ENCODE measurements at places on chromosomes 2 and 18.
A peak's percentile ranks its signal among the peaks of the same experiment; 100 is the strongest.

DNA sequence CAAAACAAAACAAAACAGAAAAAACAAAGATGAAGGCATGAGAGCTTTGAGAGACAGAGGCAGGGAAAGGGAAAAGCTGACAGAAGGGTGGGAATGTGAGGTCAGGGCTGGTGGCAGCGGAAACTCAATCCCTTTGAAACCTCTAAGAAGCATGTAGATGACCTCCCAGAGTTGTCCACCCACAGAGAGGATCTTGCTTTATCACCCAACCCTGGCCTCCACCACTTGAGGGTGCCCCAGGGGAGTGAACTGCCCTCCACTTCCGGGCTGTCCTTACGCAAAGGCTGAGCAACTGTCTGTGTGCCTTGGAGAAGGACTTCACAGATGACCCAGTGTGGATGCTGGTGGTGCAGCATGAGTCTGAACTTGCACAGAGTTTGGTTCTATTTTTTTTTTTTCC is 26.7 kb downstream of the PDCL3 start:
- no peak for DNase-seq

DNA sequence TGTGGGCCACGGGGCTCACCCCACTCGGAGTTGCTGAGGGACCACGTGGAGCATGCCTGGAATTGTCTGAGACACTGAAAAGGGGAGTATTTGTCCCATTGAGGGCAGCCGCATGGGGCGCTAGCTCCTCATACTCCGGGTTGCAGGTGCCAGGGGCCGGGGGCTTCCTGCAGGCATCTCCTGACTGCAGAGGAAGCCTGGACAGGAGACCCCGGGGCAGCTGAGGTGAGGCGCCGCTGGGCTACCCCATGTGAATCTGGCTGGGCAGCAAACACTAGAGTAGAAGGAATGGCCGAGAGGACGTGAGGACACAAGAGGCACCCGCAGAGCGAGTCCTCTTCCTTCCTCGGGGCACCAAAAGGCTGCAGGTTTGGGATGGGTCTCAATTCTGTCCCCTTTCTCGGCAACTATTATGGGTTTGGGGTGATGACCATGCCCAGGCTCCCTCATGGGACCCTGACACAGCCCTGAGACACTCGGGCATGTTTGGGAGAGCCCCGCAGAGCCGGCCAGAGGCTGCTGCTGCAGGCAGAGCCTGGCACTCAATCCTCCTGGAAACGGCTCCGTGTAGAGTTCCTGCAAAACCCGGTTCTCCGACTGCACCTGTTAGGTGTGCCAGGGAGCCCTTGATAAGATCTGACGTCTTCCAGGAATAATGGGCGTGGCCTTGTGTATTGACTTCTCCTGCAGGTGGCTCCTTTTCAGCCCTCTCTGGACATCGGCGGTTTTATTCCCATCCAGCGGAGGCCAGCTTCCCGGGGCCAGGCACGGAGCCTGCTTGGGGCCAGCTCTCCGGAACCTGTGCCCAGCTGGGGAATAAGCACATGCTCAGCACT is 77.0 kb downstream of the CTIF start:
- no peak for DNase-seq

- DNase-seq: no peak
Measured at GRCh38 chr2:30029804-30030203, 108.4 kb upstream of the ALK start.

DNA sequence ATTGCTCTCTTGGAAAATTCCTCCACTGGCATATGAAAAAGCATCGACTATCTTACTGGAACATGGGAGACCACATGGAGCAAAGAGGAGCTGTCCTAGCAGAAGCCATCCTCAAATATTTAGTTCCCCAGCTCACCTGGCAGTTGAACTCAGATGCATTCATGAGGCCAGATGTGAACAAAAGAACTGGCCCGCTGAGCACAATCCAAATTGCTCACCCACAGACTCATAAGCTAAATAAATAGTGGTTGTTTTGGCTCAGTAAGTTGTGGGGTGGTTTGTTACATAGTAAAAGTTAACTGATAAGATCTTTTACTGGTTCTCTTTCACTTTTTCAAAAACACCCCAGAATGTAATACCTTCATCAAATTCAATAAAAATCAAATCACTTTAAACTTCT is 108.6 kb upstream of the CWC22 start:
- DNase-seq: no peak

DNA sequence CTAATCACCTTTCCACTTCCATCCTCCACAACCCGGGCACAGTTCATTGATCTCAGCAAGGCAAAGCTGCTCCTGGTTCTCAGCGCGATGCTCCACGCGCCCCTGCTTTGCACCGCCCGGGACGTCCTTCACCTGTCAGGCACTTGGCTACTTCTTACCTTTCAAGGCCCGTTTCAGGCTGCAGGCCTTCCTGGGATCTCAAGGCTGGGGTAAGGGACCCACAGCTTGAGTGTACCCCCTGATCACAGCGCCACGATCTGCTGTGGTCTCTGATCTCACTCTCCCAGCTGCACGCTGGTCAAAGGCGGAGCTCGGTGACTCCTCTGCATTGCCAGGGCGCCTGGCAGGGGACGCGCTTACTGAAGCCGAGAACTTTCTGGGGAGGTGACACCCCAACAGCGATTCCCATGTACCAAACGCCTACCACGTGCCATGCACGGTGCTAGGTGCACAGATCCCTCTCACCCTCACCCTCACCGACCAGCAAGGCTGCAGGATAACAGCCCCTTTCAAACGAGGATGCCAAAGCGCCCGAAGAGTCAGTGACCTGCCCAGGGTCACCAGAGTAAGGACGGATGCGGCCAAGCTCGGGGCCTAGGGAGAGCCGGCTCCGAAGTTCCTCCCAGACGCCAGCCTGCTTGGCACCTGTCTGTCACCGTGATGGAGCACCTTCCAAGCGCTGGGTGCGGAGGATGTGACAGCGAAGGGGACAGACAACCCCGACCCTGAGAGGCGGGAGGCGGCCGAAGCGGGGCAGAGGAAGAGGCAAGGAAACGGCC is 818 bp downstream of the ITGB1BP1 start:
- DNase-seq: peak; percentile 19

DNA sequence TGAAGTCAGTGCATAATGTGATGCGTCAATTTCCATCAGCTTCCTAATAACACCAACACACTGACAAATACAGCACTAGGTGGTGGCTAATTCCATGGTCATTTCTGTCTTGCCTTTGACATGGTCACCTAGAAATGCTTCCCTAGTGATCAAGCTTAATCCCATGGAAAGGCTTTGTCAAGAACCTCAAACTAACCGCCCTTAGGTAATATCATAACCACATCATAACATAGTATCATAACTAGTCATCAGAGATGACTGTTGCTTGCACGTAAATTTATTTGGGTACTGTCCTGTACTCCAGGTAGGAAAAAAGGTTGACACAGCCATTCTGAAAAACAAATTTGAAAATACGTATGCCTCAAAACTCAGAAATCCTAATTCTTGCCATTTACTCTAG is 471.8 kb downstream of the IRS1 start:
- no peak for DNase-seq

DNA sequence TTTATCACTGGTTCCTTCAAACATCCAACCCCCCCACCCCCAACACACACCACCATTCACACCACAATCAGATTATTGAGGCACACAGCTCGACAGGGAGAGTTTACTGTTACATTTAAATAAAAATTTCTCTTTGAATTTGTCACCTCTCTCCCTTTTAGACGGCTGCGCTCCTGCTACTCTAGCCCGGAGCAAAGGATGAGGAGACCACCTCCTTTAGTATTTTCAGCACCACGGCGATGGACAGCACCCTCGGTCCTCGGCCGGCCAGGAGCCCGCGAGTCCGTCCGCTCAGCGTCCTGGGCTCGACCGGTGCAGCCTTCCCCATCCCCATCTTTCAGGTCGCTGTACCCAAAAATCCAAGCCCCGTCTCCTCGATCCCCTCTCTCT is 892 bp downstream of the CELF4 start:
- DNase-seq: no peak

DNA sequence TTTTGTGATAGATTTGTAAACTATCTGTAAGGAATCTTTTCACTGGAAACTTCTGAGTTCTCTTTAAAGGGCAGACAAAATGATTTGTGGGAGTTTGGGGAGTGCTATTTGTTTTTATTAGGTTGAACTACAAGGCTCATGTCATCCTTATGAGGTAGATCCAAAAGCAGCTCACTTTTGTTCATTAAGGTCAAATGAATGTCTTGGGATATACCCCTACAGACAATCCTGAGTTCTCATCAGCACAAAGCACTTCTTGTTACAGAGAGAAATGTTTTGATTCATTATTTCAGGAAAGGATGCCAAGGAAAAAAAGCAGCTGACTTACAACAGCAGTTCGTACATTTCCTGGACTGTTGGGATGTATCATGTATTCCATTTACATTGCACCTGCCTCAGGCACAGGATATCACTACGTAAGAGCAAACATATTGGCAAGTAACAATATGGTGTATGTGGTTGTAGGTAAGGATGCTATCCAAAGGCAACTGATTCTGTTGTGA is 68.9 kb downstream of the DCC start:
- DNase-seq: no peak

DNA sequence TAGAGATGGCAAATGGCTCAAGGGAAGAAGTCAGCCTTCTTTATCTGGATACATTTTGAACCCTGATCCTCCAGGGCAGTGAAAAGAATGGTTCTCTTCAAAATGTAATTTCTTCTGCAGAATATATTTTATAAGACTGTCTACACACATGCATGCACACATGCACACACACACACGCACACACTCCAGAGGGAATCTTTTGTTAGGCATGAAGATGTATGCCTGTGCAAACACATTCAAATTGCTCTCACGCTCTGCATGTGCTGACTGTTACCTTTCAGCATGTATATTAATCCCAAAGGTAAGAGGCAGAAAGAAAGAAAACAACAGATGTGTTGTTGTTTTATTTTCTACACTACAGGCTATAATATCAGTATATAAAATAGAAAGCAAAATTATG is 43.2 kb downstream of the SLC5A7 start:
- DNase-seq: no peak

DNA sequence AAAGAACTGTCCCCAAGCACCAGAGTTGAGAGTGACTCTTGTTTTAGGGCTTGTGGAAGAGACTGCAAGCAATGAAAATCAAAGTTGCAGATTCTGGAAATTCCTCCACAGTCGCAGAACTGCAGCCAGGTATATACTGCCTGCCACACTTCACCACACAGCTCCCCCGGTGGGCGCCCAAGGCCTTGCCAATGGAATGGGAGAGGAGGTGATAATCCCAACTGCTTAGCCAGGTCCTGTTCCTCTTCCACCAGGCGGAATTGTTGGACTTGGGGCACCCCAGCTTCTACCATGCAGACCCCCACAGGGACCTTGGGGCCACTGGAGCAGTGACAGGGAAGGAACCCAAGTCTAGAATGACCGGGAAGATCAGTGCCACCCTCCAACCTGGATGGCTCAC is 4.8 kb upstream of the PDIA6 start:
- DNase-seq: no peak

DNA sequence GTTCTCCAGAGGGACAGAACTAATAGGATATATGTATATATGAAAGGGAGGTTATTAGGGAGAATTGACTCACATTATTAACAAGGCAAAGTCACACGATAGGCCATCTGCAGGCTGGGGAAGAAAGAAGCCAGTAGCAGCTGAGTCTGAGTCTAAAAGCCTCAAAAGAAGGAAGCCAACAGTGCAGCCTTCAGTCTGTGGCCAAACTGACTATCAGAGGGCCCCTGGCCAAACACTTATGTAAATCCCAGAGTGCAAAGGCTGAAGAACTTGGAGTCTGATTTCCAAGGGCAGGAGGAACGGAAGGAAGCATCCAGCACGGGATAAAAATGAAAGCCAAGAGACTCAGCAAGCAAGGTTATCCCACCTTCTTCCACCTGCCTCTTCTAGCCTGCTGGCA is 108.0 kb upstream of the LDLRAD4 start:
- no peak for DNase-seq

DNA sequence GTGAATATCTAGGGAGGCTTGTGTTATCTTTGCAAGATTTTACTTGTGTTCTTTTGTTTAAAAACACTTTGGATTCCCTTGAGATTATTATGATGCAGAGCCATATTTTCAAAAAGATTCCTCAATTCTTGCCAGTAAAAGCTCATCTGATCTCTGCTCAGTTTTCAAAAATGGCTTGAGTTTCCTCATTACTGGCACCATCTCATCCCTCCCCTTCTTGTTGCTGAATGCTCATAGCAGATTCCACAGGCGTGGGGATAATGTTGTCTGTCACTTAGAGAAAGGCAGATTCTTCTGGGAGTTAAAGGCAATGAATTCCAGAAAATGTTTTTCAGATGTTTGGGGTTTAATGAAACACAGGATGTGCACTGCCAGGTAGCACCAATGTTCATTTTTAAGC is 170.4 kb upstream of the TANK start:
- no peak for DNase-seq

GRCh38 chr2:150609831-150610582 is 122.5 kb upstream of the RND3 start:
- DNase-seq: no peak

- DNase-seq: no peak
Measured at GRCh38 chr2:231038483-231039293, 1.4 kb downstream of the C2orf72 start.

- DNase-seq: no peak
Measured at GRCh38 chr2:232779934-232780333, 3.6 kb upstream of the KCNJ13 start.

DNA sequence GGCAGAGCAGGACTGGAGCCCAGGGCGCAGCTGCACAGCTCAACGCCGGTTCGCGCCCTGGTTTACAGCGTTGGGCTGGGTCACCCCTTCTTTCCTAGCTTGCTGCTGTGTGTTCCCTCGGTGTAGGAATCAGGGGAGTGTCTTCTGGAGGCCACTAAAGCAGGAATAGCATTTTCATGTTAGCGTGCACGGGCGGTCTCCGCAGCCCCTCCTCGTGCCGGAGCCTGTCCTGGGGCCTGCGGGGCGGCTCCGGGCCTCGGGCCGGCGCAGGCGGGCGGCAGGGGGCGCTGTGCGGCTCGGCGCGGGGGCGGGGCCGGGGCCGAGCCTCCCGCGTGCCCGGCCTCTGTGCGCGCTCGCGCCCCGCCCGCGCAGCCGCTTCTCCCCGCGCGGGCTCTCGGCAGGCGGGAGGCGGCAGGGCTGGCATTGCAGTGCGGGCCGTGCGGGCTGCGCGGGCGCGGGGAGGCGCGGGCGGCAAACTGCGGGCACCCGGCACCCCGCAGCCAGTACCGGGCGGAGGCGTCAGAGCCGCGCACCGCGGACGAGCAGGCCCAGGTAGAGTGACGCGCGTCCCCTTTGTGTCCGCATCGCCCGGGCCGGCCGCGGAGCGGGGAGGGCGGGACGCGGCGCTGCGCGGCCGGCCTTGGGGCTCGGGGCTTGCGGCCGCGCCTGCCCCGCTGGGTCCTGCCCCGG is at the start of gene RNF144A:
TSS of gene RNF144A (plus strand) at position 342 of the 690 bp plus-strand sequence. CDS start 79,515 bp downstream, outside the sequence.
- DNase-seq: peak; percentile 60

- DNase-seq: no peak
Measured at GRCh38 chr2:23246992-23247683, 137.8 kb upstream of the KLHL29 start.

GRCh38 chr2:111678161-111678560 is 205.8 kb downstream of the ANAPC1 start:
- DNase-seq: no peak
